Esophagus muscularis mucosa (tissue), 4 donors: ENCODE measurements at places on chromosomes 4 and X. TPM values are rescaled to one million over a fixed set of nuclear protein-coding genes. Genes with fewer than 3 reads are reported as not detected.

- H3K4me1 ChIP-seq = peaks cover 67% of the 10 kb centered on the region
- H3K4me3 ChIP-seq = no peak overlapping the region
Observed at GRCh38 chr4:7924163-7924562, 15.5 kb downstream of the AFAP1 start.

GRCh38 chr4:122152711-122153226 lies 638 bp downstream of the BLTP1 start:
- H3K4me1 ChIP-seq = peaks cover 28% of the 10 kb centered on the region
- H3K4me3 ChIP-seq = peak overlapping the region; percentile 88
- H3K36me3 ChIP-seq = no peaks in the 10 kb centered on the region
- DNase-seq = no peak
- no peaks in the 10 kb centered on the region for H3K27me3 ChIP-seq
- peak overlapping the region; percentile 96 for H3K27ac ChIP-seq

DNA sequence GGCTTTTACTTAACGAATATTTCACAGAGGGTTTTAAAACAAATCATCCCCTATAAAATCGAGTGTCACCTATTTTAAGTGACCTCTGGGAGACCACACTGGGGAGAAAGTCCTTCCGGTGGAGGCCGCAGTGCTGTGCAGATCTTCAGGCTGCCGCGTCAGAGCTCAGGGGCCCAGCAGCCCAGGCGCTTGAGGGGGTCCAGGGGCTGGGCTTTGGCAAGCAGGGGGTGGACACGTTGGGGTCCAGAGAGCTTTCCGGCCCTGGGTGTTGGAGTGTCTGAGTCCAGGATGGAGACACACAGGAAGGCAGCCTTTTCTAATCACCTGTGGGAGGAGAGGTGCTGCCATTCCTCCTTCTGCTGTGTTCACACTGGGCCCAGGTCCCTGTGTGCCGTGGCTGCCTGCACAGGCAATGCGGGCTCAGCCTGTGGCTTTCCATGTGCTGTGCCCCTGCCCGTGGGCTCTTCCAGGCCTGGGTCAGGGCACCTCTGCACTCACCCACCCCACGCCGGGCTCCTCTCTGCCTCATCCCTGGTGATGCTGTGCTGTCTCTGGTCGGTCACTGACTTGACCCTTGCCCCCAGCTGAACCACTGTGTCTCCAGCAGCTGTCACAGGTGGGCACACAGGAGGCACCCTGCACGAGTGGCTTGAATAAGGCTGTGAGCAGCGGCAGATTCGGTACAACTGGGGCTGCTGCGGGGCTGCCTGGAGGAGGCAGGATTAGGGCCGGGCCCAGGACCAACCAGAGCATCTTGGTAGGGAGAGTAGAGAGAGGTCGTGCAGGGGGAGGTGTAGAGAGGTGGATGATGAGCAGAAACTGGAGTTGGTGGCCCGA lies 10.0 kb downstream of the HTRA3 start:
- no peak overlapping the region for H3K4me3 ChIP-seq
- H3K27ac ChIP-seq = no peak overlapping the region
- DNase-seq = no peak
- no peaks in the 10 kb centered on the region for H3K36me3 ChIP-seq

- H3K27ac ChIP-seq = no peak overlapping the region
- H3K27me3 ChIP-seq = no peaks in the 10 kb centered on the region
- peak overlapping the region; percentile 13 for H3K4me3 ChIP-seq
- H3K36me3 ChIP-seq = no peaks in the 10 kb centered on the region
- no peak for DNase-seq
- H3K4me1 ChIP-seq = no peaks in the 10 kb centered on the region
Observed at GRCh38 chrX:12843668-12844279, 23.1 kb upstream of the TLR7 start.

GRCh38 chr4:2009651-2010233 lies 968 bp upstream of the NELFA start:
- H3K4me3 ChIP-seq = peak overlapping the region; percentile 98
- peak; percentile 90 for DNase-seq
- H3K27me3 ChIP-seq = no peaks in the 10 kb centered on the region
- peaks cover 37% of the 10 kb centered on the region for H3K4me1 ChIP-seq
- H3K36me3 ChIP-seq = no peaks in the 10 kb centered on the region

- no peak overlapping the region for H3K4me3 ChIP-seq
- H3K27me3 ChIP-seq = no peaks in the 10 kb centered on the region
- DNase-seq = peak; percentile 86
- H3K4me1 ChIP-seq = peaks cover 34% of the 10 kb centered on the region
- no peak overlapping the region for H3K27ac ChIP-seq
Observed at GRCh38 chr4:2247128-2248043, 5.5 kb upstream of the HAUS3 start.

DNA sequence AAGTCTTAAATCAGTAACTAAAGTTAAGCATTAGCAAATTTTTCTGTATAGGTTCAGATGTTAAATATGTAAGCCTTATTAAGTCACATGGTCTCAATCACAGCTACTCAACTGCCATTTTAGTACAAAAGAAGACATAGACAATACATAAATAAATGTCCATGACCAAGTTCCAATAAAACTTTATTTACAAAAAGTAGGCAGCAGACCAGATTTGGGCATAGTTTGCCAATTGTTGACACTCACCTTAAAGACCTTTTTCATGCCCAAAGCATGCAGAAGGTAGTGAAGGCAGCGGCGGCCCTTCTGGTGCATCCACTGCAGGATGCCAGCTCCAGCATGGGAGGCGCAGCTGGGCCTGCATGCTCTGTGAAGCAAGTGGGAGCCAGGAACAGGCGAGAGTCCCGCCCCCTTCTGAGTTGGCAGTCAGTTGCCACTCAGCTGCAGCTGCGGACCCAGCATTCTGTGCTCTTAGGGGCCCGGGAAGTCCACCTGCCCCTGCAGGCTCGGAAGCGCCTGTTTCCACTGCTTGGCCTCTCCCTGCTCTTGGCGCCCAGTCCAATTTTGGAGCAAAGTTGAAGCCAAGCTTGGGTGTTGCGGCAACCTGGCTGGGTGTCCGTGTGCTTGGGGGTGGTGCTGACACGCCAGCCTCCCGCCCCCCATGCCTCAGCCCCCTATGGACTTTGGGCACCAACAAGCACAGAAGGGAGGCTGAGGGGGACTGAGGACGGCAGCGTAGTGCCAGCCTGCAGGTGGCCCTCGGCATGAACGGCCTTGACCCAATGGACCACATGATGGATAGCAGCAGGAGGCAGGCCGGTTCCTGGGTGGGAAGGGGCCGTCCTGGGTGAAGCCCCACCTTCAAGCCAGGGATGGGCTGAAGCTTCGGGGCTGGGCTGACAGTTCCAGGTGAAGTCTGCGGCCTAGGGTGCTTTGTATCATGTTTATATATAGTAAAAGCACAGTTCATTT lies 42.4 kb upstream of the PABPC4L start:
- no peaks in the 10 kb centered on the region for H3K36me3 ChIP-seq
- DNase-seq = no peak
- no peaks in the 10 kb centered on the region for H3K27me3 ChIP-seq
- H3K4me3 ChIP-seq = no peak overlapping the region
- H3K4me1 ChIP-seq = no peaks in the 10 kb centered on the region
- H3K27ac ChIP-seq = no peak overlapping the region

DNA sequence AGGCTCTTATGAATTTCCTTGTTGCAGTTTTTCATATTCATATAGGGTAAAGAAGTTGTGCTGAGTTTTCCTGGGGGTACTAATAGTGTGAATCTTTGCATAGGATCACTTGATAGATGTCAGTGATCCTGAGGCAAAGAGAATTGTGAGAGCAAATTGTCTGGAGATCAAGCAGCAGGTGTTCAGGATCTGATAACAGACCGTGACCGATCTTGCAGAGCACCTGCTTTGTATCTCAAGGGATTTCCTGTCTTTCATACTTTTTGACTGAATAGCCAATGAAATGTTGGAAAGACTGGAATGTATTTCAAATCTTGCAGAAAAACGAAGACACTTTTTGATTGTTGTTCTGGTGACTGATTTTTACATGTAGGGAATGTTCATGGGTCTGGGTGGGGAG lies 914.5 kb downstream of the STIM2 start:
- H3K4me3 ChIP-seq = no peak overlapping the region
- DNase-seq = no peak
- H3K36me3 ChIP-seq = no peaks in the 10 kb centered on the region
- H3K27me3 ChIP-seq = no peaks in the 10 kb centered on the region
- no peaks in the 10 kb centered on the region for H3K4me1 ChIP-seq
- no peak overlapping the region for H3K27ac ChIP-seq

- no peak overlapping the region for H3K27ac ChIP-seq
- no peak overlapping the region for H3K4me3 ChIP-seq
- peaks cover 25% of the 10 kb centered on the region for H3K4me1 ChIP-seq
- no peaks in the 10 kb centered on the region for H3K36me3 ChIP-seq
- H3K27me3 ChIP-seq = no peaks in the 10 kb centered on the region
Observed at GRCh38 chr4:182881914-182882313, 35.3 kb downstream of the DCTD start.

DNA sequence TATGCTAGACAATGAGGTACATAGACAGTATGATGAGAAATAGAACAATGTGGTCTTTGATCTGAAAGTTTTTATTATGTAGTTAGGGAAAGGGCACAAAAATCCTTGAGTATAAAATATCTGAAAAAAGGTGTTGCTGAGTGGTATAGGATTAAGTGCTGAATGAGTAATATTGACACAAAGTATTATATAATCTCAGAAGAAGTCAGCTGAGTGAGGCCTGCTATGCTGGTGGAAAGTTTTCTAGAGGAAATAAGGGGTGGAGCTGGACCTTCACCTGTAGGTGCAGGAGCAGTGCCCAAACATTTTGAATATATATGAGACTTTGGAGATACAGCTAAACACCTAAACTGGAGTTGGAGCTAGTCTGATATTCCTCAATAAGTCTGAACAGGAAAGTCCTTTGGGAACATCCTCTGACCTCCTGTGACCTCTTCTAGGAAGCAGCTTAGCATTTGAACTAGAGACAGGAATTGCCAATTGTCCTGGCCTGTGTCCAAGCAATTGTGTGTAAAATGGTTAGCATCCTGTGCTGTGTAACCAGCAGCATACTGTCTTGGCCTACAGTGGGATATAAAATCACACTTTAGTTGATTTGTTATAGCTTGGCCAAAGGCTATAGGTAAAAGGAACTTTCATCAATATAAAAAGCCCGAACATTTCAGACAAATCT lies 285.3 kb downstream of the ANKRD50 start:
- no peaks in the 10 kb centered on the region for H3K27me3 ChIP-seq
- H3K27ac ChIP-seq = peak overlapping the region; percentile 16
- no peak for DNase-seq

DNA sequence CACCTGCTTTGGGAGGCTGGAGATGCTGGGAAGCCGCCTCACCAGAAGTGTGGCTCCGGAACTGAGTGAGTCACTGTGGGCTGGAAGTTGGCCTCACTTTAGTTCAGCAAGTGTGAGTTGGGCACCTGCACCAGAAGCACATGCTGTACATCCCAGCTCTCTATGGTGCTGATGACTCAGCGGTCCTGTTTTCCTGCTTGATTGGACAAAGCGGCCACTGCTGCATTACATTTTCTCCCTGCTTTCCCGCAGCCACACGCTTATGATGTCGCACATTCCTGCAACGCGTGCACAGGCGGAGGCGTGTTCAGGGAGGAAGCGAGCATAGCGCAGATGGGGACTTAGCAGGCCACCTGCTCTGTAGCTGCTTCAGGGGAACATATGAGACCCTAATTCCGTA lies 26.7 kb upstream of the CLDN34 start:
- peaks cover 9% of the 10 kb centered on the region for H3K36me3 ChIP-seq
- H3K27ac ChIP-seq = no peak overlapping the region
- no peaks in the 10 kb centered on the region for H3K27me3 ChIP-seq
- no peak overlapping the region for H3K4me3 ChIP-seq
- H3K4me1 ChIP-seq = no peaks in the 10 kb centered on the region

Gene FOXR2
- total RNA-seq = not detected

Gene PCDH18
- 57.1 TPM for total RNA-seq

Gene SMR3B
- total RNA-seq = not detected
